ENCODE measurements at places on chromosomes 11 and 22.
A peak's percentile ranks its signal among the peaks of the same experiment; 100 is the strongest.

GRCh38 chr11:47121731-47122130 lies 54.9 kb downstream of the ARFGAP2 start:
- DNase-seq: no peak

DNA sequence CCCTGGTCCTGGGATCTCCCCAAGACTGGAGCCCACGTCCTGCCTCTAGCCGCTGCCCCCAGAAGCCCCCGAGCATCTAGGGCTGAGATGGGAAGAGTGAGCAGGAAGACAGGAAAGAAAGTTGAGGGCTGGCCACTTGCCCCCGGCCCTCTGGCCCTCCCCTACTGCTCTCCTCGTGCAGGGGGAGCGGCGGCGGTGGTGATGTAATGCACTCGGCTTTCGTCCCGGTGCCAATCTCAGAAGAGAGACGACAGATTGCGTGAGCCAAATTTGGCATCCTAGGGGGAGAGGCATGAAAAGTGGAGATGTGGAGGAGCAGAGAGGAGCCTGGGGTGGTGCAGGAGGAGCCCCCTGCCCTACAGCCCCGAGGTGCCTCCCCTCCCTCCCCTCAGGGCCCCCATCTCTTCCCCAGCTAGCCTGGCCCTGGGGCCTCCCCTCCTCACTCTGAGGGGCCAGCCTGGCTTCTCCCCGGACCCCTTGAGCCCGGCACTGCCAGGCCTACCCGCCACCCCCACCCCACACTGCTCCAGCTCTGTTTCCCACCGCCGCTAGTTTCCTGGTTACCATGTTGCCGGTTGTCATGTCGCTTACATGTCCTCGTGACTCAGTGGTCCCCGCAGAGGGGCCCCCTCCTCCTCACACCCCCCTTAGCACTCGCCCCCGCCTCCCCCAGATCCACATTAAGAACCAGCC lies 2.5 kb downstream of the KCNJ4 start:
- no peak for DNase-seq

DNA sequence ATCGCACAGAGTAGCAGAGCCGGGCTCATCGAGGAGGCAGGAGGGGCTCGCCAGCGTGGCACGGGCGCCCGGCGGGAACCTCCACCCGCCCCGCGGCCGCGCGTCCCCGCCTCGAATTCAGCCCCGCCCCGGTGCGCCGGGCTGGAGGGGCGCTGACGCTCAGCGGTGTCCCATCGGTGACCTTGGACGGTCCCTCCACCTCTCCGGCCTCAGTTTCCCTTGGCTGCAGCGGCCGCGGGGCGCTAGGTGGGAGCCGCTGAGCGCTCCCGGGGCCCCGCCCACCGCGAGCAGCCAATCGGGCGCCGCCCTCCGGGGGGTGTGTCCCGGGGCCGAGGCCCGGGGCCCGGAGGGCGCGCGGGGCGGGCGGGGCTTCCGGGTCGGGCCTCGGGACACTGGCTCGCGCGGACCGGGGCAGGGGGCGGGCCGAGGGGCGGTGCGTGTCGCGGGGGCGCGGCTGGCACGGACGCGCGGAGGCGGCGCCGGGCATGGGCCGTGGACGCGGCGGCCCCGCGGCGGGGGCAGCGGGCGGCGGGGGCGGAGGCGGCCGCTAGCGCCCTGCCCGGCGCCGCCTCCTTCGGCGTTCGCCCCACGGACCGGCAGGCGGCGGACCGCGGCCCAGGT lies at the start of gene PPARA:
Gene PPARA (plus strand): TSS at position 493 of the 621 bp plus-strand sequence. CDS start 47,858 bp downstream, outside the sequence.
- DNase-seq: peak; percentile 87

GRCh38 chr22:29152045-29152953 lies 53.4 kb upstream of the EMID1 start:
- no peak for DNase-seq

- no peak for DNase-seq
Observed at GRCh38 chr11:11220786-11221185, 132.3 kb downstream of the CSNK2A3 start.

DNA sequence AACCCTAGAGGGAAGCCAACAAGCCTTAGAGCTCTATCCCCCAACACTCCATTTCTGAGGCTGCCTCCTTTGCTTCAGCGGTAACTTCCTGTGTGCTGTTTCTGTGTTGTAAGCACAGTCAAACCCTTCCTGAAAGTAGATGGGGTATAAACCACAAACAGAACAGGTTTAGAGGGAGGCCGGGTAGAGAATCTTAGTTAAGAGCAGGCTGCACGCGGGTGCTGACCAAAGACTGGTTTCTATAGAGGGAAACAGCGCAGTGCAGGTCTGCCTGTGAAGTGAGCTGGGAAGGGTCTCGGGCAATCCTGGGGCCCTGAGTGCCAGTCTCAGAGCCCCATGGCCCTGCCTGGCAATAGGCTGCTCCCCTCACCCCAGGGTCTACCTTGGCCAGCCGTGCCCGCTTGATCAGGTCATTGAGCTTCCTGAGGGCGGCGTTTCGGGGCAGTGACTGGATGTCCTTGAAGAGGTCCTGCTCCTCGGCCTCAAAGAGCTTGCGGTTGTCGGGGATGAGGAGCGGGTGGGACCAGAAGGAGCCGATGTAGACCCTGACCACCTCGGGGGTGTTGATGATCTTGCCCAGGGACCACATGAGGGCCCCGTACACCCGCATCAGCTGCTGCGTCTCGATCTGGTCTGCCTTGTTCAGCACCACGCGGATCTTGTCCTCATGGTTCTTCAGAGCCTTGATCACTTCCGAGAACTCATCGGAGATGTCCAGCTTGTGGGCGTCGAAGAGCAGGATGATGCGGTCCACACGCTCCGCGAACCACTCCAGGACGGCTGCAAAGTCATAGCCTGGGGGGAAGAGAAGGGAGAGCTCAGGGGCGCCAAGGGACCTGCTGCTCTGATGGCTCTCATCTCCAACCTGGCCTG lies 15.3 kb upstream of the CDC42BPG start:
- DNase-seq: peak; percentile 98

Measured in GM12865 (cell line).